ENCODE measurements at places on chromosomes 13 and 19. TPM values are rescaled to one million over a fixed set of nuclear protein-coding genes. Genes with fewer than 3 reads are reported as not detected.

VSIG10L gene
- total RNA-seq: 103 TPM

GRCh38 chr13:73235385-73235784 lies 176.6 kb downstream of the KLF5 start:
- ATAC-seq: peak; percentile 25

- ATAC-seq: no peak
These were observed at the start of gene FAM187B for GRCh38 chr19:35228177-35228930. FAM187B (minus strand) TSS chr19:35228739; CDS start chr19:35228680, 59 bp downstream.

DNA sequence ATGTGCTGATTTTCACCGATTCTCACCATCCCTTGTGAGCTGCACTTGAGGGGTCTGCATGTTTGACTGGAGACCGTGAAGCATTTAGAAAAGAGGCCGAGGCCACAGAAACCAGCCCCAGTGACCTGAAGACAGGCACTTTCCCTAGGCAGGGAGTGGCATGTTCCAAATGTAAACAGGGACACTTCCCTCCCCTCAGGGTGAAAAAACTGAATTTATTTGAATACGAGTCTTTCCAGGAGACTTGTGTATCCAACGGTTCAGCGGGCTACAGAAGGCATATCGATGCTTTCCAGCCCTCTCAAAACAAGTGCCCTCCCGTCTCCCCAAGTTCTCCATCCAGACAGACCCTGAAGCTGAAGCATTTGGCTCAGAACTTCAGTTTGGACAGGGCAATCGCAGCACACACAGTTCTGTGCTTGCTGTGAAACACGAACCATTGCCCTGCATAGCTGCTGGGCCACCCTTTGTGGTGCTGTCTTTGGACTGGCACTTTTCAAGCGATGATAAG lies 106.1 kb downstream of the ZIC5 start:
- no peak for ATAC-seq

GRCh38 chr13:44685641-44686040 lies 109.5 kb upstream of the TSC22D1 start:
- peak; percentile 58 for ATAC-seq

DNA sequence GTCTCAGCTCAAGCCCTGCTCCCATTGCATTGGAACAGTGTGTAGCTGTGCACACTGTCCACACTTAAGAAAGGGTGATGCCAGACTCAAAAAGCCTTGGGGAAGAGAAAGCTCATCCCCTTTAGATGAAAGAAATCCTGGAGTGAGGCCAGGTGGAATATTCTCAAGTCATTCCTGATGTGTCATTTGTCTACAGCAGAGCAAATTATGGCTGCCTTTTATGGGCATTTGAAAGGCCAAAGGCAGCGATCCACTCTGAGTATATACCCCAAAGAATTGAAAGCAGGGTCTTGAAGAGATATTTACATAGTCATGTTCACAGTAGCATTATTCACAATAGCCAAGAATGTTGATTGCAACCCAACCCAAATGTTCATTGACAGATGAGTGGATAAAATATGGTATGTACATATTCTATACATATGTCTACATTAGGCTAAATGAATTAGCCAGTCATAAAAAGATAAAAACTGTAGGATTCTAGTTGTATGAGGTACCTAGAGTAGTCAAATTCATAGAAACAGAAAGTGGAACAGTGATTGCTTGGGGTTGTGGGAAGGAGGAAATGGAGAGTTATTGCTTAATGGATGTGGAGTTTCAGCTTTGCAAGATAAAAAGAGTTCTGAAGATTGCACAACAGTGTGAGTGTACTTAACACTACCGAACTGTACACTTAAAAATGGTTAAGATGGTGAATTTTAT lies 214.9 kb downstream of the KCNRG start:
- peak; percentile 62 for ATAC-seq
